ENCODE measurements at places on chromosomes 5 and 9.

GRCh38 chr5:168947212-168947868 is 353.6 kb downstream of the SLIT3 start:
- no peak for DNase-seq

DNA sequence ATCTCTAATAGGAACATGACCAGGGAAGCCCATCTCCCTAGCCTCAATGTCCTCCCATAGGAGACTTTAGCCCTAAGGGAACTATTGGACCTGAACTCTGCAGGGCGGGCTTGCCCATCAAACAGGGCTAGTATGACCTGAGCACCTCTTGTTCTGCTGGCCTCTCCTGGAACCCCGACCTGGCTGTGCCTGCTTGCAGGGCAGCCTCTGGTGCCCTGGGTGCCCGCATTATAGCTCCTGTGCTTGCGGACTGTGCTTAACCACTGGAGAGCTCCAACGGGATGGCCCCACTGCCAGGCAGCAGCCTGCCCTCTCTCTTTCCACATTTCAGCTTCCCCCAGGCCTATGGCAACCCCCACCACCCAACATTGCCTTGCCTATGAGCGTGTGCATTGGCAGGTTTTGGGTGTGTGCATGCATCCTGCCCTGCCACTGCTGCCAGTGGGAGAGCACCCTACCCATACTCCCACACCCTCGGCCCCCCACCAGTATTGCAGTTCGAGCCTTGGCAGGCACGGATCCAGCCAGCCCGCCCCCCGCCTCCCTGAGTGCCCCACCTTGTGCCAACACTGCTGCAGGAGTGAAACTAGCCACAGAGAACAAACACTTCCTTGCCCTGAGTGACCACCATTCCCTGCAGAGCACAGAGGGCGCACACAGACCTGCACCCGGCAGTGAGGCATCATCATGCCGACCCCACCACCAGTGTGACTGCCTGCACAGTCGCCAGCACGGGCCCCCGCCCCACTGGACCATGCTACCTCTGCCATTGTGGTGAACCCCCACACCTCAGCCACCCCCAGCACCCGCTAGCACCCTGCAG is 1123.8 kb upstream of the CDH6 start:
- no peak for DNase-seq

GRCh38 chr5:159566832-159567231 is 236.5 kb upstream of the IL12B start:
- DNase-seq: no peak

- no peak for DNase-seq
These were observed 113.8 kb downstream of the MED27 start for GRCh38 chr9:131965841-131966240.

DNA sequence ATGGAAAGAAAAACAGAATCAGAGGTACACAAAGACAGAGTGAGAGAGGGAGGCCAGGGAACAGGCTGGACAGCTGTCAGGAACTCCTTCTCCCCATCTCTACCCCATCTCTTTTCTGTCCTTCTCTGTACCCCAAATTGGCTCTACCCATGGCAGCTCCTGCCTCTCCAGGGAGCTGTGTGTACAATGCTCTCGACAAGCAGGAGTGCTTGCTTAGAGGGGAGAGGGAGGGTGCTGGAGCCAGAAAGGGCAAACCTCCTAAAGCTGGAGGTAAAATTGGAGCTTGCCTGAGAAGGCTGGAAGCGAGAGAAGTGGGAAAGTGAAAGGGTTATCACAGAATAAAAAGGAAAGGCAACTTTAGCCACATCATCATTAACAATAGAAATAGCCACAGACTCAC is 6.4 kb downstream of the TPM2 start:
- no peak for DNase-seq

DNA sequence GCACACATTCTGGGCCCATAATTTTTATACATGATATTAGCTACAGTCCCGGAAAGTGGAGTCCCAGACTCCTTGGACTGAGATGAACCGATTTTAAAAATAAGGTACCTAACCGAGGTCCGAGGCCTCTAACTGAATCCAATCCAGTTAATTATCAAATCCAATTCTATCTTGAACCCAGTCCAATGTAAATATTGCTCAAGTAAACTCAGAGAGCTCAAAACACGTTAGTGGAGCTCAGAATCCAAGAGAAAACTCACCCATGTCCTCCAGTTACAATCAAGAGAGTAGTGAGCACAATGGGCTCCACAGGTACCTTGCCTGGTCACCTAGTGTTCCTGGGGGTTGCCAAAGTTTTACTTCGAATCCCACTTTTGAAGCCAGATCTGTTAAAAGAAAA is 37.9 kb upstream of the DIRAS2 start:
- no peak for DNase-seq

DNA sequence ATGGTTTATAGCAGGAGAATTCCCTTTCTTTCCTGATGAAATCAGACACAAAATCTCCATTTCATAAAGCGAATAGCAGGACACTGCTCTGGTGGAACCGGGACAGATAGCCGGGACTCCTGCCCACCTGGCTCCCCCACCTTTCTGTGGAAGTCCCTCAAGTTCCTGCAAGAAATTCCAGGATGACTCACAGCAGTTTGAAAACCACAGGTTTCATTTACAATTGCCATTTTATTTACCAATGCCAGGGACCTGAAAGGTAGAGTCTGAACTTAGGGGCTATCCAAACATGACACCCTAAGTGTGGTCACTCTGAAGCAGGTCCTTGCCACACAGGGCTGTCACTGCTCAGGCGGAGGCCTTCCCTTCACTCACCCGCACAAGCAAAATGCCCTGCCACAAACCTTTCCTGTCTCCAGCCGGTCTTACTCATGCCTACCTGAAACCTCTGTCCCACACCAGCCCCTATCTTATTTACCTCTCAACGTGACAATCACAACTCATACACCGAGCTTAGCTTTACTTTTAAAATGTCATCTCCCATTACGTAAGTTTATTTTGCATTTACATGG is 63.3 kb upstream of the TAF1L start:
- no peak for DNase-seq

- no peak for DNase-seq
These were observed 9.2 kb upstream of the EGFL7 start for GRCh38 chr9:136653323-136654079.

DNA sequence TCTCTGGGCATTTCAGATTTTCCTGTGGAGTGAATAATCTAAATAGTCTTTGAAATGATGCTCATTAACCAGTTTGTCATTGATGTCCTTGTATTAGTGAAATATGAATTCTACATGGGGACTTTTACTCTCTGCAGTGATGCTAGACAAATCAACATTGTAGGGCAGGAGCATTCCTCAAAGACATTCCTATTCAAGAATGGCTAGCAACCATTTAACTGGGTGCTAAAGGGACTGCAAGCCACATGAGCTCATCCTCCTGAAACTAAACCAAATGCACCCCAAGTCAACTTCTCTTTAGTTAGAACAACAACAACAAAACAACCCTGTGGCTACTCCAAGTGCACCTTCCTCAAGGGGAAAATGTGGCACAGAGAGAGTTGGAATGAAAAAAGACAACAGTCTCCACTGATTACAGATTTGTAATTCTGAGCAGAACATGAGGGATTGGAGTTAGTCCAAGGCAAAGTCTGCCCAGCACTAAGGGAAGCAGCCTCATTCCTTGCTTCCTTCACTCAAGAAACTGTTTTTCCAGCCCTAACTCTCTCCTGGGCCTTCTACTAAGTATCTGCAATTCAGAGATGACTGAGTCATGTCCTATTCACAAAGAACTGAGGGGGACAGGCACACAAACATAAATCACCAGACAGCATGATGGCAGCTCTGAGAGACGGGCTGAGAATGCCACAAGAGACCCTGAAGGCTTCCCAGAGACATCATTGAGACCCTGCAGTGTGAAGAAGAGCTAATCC is 82.0 kb upstream of the WWC1 start:
- no peak for DNase-seq

DNA sequence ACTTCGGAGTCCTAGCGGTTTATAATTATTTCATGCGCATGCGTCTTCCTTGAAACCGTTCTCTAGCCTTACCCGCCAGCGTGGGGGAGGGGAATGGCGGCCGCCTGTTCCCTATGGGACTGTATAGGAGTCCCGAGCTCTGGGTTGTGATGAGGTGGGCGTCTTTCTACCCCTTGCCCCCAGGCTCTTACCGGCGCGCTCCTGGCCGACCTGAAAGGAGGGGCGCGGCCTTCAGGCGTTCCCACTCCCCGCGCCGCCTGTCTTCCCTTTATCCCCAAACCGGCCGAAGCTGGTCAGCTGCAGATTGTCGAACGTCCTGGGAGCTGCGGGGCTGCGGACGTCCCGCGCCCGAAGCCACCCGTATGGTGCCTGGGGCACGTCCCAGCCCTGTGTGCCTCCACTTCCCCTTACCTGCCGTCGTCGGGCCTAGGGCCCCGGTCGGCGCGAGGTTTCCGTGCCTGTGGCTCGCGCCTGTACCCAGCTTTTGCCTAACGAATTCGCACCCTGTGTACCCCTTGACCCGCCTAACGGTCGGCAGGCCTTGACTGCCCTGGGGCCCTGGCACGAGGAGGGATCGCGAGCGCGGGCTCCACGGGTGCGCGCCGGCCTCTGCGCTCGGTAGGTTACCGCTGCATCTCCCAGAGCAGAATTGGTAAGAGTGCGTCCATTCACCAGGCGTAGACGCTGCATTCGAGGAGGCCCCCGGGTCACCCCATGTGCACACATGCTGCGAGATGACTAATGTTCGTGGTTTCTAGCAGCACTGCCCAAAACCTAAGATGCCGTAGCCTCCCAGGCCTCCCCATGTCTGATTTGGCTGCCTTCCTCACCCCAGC is 653 bp upstream of the HNRNPH1 start:
- peak; percentile 34 for DNase-seq

DNA sequence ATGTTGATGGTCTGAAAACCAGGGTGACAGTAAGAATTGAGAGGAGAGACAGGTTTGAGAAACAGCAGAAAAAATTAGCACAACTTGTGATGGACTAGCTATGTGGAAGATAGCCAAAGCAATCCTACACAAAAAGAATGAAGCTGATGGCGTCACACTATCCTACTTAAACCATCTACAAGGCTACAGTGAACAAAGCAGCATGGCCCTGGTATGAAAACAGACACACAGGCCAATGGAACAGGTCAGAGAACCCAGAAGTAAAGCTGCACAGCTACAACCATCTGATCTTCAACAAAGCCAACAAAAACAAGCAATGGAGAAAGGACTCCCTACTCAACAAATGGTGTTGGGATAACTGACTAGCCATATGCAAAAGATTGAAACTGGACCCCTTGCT is 7.5 kb upstream of the UBE2R2 start:
- DNase-seq: no peak

- DNase-seq: no peak
These were observed 83.3 kb upstream of the SLC30A5 start for GRCh38 chr5:69010476-69010875.

- DNase-seq: no peak
These were observed 113.1 kb downstream of the RXRA start for GRCh38 chr9:134439368-134439784.

DNA sequence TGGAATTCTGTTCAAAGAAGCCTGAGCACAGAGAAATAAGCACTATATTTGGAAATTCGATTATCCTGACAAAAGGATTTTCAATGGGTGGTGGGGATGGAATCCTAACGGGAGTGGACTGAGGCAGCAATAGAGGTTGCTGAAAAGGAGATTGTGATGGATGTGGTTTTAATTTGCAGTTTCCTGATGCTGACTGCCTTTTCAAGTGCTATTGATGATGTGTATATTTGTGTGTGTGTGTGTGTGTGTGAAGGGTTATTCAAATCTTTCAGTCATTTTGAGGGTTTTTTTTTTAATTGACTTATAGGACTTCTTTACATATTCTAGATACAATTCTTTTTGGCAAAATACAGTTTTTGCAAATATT is 614.5 kb downstream of the HINT1 start:
- no peak for DNase-seq

GRCh38 chr9:129838707-129839259 is 3.5 kb downstream of the USP20 start:
- no peak for DNase-seq

DNA sequence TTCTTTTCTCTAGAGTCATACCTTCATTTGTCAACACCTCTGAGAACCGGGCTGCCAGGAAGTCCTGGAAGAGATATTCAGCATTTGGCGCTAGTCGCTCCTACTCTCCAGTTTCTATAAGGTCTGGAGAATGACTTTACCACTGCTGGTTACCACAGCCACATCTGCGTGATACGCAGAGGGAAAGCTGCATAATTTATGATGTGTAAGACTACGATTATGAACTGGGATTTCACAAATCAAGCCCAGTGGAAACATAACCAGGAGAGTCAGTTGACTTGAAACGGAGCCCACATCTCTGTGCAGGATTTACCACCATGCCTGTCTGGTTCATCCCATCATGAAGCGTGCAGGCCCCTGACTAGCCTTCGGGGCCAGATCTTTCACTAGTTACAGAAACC is 72.6 kb downstream of the FGF1 start:
- DNase-seq: no peak

DNA sequence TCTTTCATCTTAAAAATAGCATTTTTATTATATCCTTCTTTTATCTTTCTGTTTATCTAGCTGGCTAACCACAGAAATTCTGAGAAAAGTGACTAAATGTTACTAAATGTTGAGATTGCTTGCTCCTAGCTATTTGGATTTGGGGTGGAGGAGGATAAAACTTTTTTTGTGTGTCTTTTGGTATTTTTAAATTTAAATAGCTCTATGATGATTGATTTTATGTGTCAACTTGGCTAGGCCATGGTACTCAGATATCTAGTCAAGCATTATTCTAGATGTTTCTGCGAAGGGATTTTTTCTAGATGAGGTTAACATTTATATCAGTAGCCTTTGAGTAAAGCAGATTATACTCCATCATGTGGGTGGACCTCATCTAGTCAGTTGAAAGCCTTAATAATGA is 75.0 kb downstream of the GCNT1 start:
- no peak for DNase-seq

DNA sequence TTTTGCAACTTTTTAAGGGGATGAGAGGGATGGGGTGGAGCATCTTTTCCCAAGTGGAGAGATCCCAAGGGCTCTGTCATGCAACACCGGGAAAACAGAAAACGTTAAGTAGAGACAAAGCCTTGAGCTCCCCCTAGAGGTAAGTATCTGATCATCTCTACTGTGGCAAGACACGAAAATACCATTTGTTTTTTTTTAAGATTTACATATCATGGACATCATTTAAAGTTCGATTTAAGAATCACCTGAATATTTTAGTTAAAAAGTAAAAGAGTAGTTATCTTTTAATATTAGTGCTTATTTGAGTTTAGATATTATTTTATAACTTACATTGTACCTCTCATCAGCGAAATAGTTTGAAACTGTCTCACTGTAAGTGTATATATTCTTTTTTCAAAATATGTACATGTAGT is 200.4 kb downstream of the LRRC70 start:
- DNase-seq: no peak

DNA sequence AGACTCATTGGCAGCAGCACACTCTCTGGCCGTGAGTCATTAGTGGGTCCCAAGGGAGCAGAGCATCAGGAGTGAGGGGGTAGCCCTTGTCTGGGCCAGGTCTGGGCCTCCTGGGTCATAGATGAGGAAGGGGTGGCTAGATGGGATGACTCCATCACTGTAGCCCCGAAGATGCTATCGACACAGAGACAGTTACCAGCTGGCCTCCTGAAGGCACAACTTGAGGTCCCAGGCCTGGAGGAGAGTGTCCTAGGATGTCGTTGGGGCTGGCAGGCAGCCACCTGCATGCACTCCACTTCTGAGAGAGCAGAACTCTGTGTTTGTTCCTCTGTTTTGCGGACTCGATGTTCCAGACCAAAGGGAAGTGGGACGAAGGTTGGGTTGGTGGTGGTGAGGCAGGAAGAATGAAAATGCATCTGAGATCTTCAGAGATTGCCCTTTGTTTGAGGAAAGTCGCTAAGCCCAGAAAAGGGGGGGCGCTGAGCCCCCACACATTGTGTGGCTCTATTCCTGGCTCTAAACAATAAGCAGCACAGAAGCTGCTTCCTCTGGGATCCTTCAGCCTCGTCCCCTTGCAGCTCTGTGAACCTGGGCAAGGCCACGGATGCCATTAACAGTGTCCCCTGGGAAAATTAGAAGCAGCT is 4.7 kb downstream of the BTNL9 start:
- no peak for DNase-seq
